GM12865 (cell line): ENCODE measurements at places on chromosomes 13 and 19.

DNA sequence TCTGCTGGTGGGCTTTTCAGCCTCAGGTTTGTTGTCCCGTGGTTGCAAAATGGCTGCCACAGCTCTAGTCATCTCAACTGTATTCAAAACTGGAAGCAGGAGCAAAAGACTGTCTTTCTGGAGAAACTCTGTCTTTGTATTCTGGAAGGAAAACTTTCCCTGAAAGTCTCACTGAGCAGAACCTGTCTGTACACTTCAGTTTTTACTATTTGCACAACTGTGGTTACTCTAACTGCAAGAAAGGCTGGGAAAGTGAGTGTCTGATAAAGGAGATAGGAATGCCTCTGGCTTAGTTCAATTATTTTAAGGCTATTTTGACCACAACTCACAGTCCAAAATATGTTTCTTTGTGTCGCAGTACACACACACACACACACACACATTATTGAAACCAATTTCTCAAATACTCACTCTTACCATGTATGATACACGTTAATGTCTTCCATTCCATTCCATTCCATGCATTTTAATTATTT lies 49.7 kb upstream of the EHD2 start:
- no peak for DNase-seq

DNA sequence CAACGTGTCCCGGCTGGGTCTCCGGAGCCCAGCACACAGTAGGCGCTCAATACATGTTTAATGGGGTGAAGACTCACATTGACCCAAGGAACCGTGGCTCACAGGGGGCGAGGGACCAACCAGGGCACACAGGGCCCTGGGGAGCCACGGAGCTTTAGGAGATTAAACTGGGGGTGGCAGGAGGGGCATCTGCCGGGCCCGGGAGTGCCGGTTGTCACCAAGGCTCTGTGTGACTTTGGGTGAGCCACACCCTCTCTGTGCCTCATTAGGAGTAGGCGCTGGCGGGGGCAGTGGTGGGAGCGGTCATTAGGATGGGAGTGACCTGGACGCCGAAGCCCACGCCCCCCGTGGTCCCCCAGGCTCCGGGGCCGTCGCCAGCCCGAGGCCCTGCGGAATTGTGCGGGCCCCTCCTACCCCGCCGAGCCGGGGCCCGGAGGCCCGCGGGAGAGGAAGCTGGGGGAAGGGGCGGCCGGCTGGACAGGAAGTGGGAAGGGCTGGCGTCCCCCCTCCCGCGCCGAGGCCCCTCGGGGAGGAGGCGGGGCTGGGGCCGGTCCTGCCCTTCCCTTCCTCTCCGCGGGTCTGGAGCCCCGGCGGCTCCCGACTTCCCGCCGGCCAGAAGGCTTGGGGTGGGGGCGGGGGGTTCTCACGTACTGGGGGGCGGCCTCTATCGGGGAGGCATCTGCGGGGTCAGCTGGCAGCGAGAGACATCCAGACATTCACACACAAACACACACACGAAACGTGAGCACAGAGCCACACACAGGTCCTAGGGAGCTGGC lies 1.8 kb upstream of the SSBP4 start:
- peak; percentile 66 for DNase-seq

DNA sequence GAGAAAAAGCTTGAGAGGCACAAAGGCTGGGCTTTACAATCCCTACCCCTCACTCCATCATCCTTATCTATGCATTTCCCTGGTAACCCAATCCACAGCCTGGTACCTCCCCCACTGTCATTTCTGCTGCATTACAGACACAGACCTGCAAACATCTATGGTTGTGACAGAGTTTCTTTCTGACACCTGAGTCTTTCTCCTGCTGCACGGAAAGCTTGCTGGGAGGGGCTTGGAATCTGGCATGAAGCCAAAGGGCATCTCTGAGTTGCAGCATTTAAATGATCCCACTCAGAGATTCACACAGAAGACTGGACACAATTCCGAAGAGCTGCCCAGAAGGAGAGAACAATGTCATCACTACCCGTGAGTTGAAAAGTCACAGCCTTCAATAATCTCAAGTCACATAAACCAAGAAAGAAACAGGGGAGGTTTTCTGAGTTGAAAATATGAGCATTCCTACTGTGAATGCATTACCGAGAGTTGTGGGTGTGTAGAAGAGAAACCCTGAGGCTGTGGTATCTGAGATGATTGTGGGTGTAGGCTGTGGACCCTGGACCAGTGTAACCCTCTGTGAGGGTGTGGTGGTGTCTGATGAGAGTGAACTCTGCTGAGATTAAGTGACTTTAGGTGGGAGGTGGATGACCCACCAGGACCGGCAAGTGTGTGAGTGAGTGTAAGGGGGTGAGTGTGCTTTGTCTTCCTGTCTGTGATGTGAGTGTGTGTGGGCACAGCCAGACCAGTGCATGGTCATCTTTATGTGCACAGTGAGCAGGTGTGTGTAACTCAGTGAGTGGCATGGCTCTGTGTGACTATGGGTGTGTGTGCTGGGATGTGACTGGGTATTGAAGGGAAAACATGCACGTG lies at the start of gene LGALS14:
Gene LGALS14, plus strand, starts transcription at position 301 of the 864 bp plus-strand sequence. Its CDS starts 48 bp downstream, at position 349.
- DNase-seq = peak; percentile 79

DNA sequence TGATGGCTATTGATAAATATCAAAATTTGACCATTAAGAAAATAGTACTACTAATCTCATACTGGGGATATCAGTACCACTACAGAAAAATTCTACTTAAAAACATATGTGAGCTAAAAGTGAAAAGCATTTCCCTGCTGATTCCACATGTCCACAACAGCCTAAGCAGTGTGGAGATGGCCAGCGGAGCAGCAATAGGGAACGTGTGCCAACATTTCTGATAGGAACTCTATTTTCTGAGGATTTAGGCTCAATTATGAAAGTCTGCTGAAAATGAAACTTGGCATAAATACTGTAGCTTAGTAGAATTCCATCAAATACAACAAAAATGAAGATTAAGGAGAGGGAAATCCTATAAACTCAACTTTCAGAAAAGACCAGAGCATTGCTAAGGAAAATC lies 311.6 kb downstream of the ENOX1 start:
- DNase-seq = no peak

GRCh38 chr13:99313941-99314340 lies 6.7 kb upstream of the GPR183 start:
- DNase-seq = no peak

DNA sequence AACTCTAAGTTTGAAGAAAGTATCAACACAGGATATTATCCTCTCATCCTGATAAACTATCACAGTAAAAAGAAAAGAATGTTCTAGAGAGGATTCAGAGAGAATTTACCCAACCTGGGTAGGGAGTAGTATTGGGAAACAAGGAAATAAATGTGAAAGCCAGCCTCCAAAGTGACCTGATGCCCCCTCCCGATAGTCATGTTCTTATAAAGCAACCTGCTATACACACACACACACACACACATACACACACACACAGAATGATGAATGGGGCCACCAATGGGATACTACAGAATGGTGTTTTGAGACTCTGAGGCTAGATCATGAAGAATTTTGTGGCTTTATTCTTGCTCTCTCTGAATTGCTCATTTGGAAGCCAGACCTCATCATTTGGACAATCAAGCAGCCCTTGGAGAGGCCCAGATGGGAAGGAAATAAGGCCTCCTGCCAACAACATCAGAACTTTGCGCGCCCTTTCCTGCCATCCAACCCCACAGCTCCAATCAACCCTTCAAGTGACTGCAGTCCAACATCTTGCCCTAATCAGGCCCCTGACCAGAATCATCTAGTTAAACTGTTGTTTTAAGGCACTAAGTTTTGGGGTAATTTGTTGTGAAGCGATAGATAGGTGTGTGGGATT lies 807.9 kb upstream of the ARGLU1 start:
- no peak for DNase-seq

GRCh38 chr13:95771905-95772304 lies 95.0 kb downstream of the DNAJC3 start:
- DNase-seq = no peak

DNA sequence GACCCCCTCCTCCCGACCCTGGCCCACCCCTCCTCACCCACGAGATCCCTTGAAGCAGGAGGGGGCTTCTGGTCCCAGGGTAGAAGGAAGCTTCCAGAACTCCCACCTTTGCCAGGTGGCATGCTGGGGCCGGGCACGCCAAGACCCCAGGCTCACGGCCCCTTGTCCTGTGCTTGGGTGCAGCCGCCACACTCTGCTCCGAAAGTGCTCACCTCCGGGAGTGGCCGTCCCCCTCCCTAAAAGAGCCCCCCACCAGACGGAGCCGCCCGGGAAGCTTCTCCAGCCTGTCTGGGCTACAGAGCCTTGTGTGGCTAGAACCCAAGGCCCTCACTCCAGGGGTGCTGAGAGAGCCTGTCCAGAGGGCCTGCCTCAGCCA lies 1.8 kb upstream of the EFNA2 start:
- DNase-seq = no peak

- no peak for DNase-seq
These were observed 7.7 kb upstream of the NFIC start for GRCh38 chr19:3358689-3359014.

- no peak for DNase-seq
These were observed 120.4 kb downstream of the ENOX1 start for GRCh38 chr13:43666403-43666802.

GRCh38 chr19:35331551-35332214 lies 2.7 kb downstream of the CD22 start:
- no peak for DNase-seq

GRCh38 chr19:16585094-16585801 lies 13.0 kb upstream of the SLC35E1 start:
- no peak for DNase-seq

GRCh38 chr13:53250272-53250875 lies 221.8 kb downstream of the OLFM4 start:
- DNase-seq = peak; percentile 71

GRCh38 chr13:43537124-43537523 lies 249.6 kb downstream of the ENOX1 start:
- no peak for DNase-seq

GRCh38 chr19:2289714-2290435 lies 7.9 kb upstream of the PEAK3 start:
- peak; percentile 87 for DNase-seq

- no peak for DNase-seq
These were observed 516.0 kb downstream of the DCT start for GRCh38 chr13:93963266-93964145.

DNA sequence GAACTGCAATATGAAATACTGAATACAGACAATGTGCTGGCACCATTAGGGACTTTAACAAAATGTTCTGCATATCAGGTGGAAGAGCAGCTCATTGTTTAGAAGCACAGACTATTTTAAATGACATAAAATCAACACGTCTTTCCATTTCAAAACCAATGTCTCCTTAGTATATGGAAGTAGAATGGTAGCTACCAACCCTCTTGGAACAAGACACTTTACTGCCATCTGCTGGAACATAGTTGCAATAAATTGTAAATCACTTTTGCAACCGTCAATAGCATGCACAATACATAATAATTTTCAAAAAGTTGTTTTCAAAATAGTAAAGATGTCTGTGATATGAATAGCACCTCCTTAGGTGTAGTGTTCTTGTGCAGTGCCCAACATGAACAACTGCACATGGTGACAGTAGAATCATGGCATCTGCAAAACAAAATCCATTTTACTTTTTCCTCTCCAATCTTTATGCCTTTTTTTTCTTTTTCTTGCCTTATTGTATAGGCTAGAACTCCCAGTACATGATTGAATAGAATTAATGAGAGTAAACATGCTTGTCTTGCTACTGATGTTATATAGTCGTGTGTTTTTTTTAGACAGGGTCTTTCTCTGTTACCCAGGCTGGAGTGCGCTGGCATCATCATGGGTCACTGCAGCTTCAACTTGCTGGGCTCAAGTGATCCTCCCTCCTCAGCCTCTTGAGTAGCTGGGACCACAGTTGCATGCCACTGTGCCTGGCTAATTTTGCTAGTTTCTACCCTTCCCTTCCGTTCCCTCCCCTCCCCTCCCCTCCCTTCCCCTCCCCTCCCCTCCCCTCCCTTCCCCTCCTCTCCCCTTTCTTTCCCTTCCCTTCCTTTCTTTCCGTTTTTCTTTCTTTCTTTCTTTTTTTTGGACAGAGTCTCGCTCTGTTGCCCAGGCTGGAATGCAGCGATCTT lies 7.8 kb upstream of the LYPD5 start:
- peak; percentile 66 for DNase-seq

DNA sequence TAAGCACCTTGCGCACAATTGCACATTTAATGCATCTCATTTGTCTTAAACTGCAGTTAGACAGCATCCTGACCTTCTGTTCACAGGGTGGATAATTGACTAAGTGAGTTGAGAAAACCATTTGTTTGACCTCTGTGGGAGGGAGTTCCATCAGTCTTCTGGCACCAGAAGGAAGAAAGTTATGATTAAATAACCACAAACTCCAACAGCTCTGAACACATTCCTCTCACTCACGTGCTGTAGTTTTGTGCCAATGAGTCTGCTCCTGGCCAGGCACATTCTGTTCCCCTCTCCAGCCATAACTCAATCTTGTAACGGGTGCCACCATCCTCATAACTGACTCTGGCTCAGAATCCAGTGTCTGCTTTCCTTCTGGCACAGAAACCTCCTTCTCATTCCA lies 817.2 kb downstream of the SLITRK1 start:
- DNase-seq = no peak
